ENCODE measurements at places on chromosomes 12 and 14. TPM values are rescaled to one million over a fixed set of nuclear protein-coding genes. Genes with fewer than 3 reads are reported as not detected.

GRCh38 chr12:26941215-26941594, 2.9 kb downstream of the FGFR1OP2 start:
- no peak for DNase-seq

DNA sequence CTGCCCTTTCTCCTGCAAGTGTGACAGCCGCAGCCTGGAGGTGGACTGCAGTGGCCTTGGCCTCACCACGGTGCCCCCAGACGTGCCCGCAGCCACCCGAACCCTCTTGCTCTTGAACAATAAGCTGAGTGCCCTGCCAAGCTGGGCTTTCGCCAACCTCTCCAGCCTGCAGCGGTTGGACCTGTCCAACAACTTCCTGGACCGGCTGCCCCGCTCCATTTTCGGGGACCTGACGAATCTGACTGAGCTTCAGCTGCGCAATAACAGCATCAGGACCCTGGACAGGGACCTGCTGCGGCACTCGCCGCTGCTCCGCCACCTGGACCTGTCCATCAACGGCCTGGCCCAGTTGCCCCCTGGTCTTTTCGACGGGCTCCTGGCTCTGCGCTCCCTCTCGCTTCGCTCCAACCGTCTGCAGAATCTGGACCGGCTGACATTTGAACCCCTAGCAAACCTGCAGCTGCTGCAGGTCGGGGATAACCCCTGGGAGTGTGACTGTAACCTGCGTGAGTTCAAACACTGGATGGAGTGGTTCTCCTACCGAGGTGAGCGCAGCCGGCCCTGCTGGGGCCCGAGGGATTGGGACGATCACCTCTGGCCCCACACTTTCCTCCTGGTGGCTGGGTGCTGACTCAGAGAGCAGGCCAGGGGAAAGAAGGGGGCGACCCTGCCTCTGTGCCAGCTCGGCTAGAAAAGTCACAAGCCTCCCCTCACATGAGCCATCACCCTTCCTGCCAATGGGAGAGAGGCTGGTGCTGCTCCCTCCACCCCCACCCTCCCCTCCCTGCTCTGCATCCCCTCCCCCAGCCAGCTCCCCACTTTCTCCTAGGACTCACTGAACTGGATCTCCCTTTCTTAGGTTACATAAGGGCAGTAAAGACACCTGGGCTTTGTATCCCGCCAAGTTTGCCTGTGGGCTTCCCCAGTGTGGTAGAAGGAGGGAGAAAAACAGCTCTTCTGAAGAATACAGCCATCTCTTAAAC, 10.9 kb downstream of the LRTM2 start:
- DNase-seq: peak; percentile 72

GRCh38 chr12:127150479-127150878, 1116.5 kb upstream of the TMEM132C start:
- DNase-seq: no peak

Gene ITGB7
- total RNA-seq: 5.8 TPM

All from aorta (tissue), 5 donors.